ENCODE measurements at places on chromosomes 7 and 10. TPM values are rescaled to one million over a fixed set of nuclear protein-coding genes. Genes with fewer than 3 reads are reported as not detected.
A peak's percentile ranks its signal among the peaks of the same experiment; 100 is the strongest.

The OPALIN gene
- polyA plus RNA-seq: not detected

DNA sequence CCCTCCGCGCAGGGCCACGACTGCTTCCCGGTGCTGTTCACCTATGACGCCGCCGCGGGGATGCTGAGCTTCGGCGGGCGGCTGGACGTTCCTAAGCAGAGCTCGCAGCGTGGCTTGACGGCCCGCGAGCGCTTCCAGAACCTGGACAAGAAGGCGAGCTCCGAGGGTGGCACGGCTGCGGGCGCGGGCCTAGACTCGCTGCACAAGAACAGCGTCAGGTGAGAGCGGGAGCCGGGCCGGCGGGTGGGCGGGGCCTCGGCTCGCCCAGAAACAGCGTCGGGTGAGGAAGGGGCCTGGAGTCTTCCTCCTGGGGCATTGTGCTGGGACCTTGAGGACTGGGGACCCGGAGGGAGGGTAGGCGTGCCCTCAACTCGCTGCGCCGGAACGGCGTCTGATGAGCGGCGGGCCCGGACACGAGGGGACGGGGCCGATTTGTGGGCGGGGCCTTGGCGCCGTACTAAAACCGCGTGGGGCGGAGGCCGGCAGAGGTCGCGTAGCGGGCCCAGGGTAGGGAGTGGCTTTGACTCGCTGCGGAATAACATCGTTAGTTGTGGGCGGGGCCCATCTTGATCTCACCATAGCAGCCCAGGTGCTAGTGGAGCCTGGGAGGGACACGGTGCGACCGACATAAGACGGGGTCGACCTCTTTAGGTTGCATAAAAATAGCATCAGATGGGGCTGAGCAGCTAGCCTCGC, 15.6 kb downstream of the PDAP1 start:
- no peak for DNase-seq

GRCh38 chr10:118958984-118959925, 70.3 kb upstream of the NANOS1 start:
- DNase-seq: no peak

GRCh38 chr10:7866176-7866575, 47.9 kb downstream of the TAF3 start:
- no peak for DNase-seq

DNA sequence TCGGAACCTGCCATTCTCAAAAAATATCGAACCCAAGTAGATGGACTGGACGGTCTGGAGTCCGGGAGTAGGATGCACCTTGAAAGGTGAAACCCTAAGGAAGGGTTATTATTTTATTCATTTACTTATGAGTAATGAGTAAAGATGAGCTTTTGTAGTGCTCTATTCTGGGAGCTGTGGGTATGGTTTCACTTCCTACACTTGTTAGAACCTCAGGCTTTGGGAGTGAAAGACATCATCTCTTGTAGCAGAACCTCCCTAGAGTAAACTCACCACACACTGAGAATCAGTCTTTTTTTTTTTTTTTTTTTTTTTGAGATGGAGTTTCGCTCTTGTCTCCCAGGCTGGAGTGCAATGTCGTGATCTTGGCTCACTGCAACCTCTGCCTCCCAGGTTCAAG, 389.4 kb upstream of the AUTS2 start:
- peak; percentile 47 for DNase-seq

DNA sequence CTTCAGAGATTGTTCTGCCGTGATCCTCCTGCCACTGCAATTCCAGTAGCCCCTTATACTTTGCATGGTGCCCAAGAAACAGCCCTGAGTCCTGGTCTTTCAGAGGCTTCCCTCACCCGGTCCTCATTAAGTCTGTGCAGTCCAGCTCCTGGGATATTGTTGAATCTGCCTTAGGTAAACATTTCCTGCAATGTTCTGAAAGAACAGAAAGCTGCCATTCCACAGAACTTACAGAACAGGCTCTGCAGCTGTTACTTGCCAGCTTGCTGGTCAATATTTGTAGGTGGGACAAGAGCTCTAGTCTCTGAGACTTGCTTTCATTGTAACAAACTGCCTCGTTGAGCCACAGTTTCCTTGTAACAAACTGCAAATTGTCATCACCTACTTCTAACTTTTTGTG, 115.0 kb upstream of the KIF5B start:
- no peak for DNase-seq

DNA sequence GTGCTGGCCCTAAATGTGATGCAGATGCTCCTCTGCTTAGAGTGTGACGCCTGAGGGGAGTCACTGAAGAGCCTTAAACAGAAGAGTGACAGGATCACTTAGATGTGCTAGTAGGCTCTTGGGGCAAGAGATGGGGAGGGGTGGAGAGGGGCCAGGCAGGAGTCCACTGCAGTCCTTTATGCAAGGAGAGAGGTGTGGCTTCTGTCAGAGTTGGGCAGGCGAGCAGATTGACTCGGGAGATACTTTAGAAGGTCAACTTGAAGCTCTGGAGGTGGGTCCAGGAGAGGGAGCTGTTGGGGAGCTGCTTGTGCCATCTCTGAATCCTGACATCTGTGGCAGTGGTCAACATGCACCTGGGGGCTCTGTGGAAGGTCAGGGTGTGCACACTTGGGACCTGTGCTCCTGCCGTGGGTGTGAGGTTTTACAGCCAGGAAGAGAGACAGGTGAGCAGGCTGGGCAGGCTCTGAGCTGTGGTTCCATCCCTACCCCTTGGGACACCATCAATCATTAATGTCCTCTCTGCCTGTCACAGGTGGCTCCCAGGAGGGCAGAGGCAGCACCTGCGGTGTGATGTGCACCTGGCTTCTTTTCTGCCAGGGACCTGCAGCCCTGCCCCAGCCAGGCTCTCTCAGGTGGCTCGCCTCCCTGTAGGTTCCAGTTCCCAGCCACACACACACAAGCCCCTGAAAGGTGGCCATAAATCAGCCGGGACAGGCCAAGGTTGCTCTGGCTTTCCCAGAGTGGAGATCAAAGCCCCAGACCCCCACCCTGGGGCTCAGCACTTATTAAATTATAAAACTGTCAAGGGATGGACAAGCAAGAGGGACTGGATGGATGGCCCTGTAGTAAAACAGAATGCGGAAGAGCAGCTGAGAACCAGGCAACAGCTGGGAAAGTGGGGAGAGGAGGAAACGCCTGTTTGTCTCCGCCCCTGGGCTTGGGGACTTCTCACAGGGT, 14.0 kb downstream of the NEURL1 start:
- no peak for DNase-seq
